CD4-positive, alpha-beta T cell treated with Interleukin-12 subunit alpha and Interleukin-12 subunit beta, for 1 hour (primary cell): ENCODE measurements at places on chromosomes 2 and 18.

GRCh38 chr2:108625828-108626195, 91.5 kb downstream of the LIMS1 start:
- no peak for DNase-seq

DNA sequence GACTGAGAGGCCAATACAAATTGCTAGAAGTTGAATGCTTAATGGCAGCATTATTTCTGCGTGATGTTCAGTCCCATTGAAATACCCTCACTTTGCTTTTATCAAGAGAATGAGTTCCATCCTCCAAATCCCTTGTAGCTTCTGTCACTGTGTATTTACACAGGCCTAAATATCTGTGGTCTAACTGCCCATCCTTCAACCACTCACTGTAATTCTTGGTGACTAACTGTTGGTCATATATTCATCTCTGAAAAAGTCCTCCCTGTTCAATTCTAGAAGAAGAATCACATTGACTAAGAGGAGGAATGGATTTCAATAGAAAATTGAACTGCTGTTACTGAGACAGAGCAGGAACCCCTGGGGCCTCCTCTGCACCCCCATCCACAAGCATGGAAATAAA, 74.2 kb upstream of the L3MBTL4 start:
- DNase-seq = no peak

- no peak for DNase-seq
These were observed 44.5 kb downstream of the PSMD14 start for GRCh38 chr2:161352719-161353118.

GRCh38 chr18:55449412-55450140, 138.4 kb downstream of the TCF4 start:
- DNase-seq = no peak

- DNase-seq = no peak
These were observed 39.4 kb upstream of the EFHD1 start for GRCh38 chr2:232593982-232594381.

DNA sequence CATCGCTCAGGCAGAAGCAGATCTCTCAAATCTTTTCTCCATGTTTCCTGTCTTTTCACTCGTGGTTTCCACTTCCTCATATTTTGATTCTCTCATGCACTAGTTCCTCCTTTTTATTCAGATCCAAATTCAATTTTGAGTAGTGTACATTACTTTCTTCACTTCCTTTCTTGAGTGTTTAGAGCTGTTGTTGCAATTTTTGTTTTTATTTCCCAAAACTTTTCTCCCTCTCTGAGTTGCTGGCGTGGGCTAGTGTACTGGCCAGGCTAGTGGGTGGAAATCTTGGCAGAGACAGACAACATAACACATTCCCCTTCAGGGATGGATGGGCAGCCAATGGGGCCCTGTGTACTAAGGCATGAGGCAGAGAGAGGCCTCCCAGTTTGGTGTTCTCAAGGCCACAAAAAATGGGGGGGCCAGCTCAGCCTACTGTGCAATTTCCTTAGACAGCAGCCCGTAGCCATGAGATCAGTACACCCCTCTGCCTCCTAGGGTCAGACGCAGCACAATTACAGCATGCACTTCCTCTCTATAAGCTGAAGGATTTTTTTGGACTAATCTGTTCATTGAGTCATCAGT, 145.1 kb upstream of the PID1 start:
- DNase-seq = no peak

DNA sequence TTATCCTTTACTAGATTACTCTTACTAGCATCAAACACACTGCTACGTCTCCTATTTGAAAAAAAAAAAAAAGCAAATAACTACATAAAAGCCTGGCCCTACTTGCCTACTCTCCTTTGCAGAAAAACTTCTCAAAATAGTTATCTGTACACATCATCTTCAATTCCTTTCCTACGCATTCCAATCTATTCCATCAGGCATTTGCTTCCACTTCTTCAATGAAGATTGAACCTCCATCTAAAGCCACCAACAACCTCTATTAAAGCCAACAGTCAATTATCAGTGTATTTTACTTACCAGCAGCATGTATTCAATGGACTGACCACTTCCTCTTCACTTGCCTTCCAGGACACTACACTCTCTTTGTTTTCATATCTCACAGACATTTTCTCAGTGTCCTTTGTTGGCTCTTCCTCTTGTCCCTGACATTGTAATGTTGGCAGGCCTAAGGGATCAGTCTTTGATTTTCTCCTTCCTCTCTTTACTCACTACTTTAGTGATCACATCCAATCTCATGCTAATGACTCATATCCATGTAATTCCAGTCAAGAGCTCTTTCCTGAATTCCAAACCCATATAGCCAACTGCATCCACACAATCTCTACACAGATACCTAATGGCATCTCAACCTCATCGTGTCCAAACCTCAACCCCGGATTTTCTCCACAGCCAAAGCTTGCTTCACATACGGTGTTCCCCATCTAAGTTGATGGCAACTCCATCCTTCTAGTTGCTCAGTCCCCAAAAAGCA, 131.3 kb downstream of the CCDC148 start:
- no peak for DNase-seq

GRCh38 chr2:216221811-216222210, 112.7 kb downstream of the XRCC5 start:
- DNase-seq = no peak

DNA sequence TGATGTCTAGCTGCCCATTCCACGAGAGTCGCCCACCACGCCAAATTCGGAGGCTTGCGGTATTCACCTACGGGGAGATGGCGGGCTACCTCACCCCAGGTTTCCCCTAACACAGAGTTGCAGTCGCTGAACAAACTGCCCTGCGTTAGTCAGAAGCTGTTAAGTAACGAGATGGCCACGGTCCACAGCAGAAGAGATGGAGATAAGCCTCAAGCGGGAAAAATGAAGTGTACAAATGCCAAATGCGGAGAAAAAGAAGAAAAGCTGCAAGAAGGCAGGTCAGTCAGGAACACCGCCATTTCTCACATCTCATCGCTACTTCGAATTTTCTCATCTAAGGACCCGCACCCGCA, 425 bp downstream of the ASB3 start:
- peak; percentile 40 for DNase-seq

- no peak for DNase-seq
These were observed 2.0 kb downstream of the SLC66A3 start for GRCh38 chr2:11157296-11157695.

GRCh38 chr2:60899230-60899891, 18.0 kb downstream of the REL start:
- no peak for DNase-seq

DNA sequence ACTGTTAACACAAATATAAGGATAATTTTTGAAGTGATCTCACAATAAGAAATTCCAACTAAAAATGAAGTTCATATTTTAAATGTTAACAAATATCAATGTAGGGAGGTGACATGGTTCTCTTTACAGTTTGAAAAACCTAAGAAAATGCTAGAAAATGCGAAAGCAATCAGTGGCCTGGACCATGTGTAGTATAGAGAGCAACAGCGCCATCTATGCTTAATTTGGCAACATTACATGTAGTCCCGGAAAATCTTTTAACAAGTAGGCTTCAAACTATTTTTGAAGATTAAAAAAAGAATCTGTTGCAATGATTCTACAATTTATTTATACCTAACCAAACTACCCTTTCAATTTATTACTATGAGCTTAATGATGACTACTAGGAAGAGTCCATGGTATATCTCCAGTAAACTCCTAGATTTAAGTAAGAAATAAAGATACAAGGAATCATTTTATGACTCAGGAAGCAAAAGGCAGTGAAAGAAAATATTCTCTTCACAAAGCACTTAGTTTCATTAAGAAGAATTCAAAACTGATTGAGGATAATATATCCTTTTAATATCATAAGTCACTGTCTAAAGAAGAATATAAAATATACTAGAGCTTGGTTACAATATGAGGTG, 33.3 kb downstream of the NDUFA10 start:
- DNase-seq = peak; percentile 56

DNA sequence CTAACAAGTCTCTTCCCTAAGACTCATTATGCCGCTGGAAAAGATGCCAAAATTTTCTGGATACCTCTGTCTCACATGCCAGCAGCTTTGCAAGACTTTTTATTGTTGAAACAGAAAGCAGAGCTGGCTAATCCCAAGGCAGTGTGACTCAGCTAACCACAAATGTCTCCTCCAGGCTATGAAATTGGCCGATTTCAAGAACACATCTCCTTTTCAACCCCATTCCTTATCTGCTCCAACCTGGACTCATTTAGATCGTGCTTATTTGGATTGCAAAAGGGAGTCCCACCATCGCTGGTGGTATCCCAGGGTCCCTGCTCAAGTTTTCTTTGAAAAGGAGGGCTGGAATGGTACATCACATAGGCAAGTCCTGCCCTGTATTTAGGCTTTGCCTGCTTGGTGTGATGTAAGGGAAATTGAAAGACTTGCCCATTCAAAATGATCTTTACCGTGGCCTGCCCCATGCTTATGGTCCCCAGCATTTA, 26.3 kb downstream of the DHRS9 start:
- no peak for DNase-seq

DNA sequence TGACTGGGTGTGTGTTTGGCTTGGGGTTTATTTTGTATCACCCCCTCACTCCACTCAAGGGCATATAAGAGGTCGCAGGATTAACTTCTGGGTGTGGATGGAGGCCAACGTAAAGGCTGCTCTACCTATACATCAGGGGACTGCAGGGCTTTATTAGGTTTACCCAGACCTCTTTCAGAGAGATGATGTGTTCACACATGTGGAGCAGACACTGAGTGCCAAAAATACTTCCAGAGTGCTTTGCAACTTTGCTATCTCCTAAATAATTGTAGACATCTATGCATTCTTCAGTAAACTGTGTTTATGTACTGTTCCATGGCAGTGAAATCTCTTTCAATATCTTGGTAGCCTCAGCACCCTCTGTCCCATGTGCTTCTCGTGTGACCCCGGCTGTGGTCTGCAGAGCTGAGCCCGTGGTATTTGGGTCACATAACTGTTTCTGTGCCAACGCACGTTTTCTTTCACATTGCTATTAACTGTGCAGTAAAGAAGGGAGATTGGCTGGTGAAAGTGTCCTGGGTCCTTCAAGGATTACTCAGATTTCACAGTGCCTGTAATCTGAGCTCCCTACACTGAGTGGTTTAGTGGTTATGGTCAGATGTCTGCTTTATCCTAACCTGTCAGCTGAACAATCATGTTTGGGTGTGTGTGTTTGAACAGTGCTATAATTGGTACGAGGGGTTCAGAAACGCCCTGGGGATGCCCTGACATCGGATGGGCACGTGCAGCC, 208.1 kb downstream of the VAPA start:
- no peak for DNase-seq

GRCh38 chr2:166106431-166107015, 21.3 kb downstream of the SCN1A start:
- no peak for DNase-seq

- DNase-seq = no peak
These were observed 15.7 kb downstream of the STK39 start for GRCh38 chr2:168231609-168232241.

GRCh38 chr2:67948506-67948905, 114.3 kb downstream of the C1D start:
- DNase-seq = no peak

GRCh38 chr18:9188359-9189231, 52.0 kb downstream of the ANKRD12 start:
- no peak for DNase-seq

DNA sequence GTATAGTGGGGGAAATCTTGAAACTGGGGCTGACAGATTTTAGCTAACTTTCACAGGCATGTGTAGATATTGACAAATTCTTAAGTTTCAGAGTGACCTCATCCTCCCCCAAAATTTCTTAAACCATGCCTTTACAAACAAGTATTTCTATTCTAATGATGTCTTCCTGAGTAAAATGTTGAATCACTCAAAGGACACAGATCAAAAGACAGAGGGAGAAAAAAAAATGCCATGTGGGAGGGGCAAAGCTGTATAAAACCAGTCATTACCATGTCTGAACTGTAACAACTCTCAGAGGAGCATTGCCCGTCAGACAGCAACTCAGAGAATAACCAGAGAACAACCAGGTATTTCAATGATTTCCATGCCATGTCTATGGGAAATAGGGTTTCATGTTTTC, at the start of gene SERPINB2:
Gene SERPINB2, plus strand, starts transcription at position 282 of the 400 bp plus-strand sequence. CDS start 3,740 bp downstream, outside the sequence.
- DNase-seq = no peak

DNA sequence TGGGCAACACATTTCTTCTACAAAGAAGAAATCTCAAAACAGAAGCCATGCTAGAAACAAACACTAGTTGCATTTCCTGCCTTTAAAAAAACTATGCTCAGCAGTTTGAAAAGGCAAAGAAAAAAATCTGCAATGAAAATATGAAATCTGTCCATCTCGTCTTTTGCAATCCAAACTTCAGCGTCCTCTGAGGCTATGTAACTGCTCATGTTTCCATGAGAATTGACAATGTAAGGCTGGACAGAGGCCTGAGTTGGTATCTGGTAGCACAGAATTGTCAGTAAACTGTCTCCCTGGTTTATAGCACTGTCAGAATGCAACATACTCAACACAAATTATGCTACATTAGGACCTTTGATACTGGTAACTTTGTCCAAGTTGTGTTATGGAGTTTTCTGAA, 429.9 kb downstream of the ARHGAP15 start:
- no peak for DNase-seq

DNA sequence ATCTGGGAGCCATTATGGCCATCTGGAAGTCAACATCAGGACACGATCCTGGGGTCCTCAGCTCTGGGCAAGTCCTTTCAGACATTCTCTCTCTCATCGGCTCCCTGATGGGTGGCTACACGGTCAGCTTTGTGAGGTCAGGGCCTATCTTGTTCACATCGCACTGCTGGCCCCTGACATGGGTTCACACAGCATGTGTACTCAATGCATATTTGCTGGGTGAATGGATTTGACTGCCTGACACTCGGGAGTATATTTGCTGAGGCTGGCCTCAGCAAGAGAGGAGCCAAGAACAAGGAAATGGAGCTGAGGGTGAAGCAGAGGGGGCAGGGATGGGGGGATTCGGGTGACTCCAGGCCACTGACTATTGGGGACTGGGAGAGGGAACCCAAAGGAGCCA, 50.5 kb downstream of the SLC4A5 start:
- no peak for DNase-seq

GRCh38 chr2:24626131-24626530, 135.1 kb downstream of the NCOA1 start:
- no peak for DNase-seq

DNA sequence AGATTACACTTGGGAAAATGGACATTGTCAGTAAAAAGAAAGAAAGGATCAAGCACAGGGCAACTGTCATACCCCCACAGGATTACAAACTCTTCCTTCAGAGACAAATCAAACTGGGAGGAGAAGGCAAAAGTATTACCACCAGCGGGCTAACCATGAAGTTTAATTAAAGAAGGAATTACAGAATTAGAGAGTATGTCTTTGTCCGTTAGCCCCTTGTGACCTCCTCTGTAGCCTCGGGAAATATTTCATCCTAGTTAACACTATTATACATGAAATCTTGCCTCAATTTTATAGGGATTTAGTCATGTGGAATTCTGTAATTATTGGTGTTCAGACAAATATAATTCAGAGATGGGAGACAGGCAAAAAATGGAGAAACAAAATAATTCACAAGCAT, 60.7 kb downstream of the PAX3 start:
- no peak for DNase-seq
